GM23248 (cell line): ENCODE measurements at places on chromosomes 7 and 10. TPM values are rescaled to one million over a fixed set of nuclear protein-coding genes. Genes with fewer than 3 reads are reported as not detected.
A peak's percentile ranks its signal among the peaks of the same experiment; 100 is the strongest.

GRCh38 chr10:100020886-100021253 is 11.1 kb upstream of the DNMBP start:
- H3K36me3 ChIP-seq, result no peaks in the 10 kb centered on the region
- H3K27ac ChIP-seq, result no peak overlapping the region
- H3K27me3 ChIP-seq, result no peaks in the 10 kb centered on the region
- DNase-seq, result no peak
- H3K4me3 ChIP-seq, result no peak overlapping the region
- H3K4me1 ChIP-seq, result no peaks in the 10 kb centered on the region

DNA sequence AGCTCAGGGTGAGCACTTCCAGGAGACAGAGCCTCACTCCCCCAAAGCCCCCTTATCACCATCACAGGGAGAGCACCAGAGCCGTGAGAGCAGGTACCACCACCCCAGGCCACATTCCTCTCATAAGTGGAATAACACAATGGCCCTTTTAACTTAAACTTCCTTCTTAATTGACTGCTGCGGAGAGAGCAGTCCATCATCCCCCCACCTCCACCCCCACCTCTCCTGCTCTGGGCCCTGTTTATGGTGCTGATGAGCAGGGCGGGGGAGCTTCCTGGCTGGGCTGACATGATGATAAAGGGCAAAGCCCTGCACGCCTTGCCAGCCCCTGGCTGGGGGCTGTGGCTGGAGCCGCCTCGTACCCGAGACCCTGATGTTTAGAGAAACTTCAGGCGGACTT is 81.4 kb upstream of the PODXL start:
- H3K4me3 ChIP-seq, result no peak overlapping the region
- no peaks in the 10 kb centered on the region for H3K36me3 ChIP-seq
- H3K4me1 ChIP-seq, result peaks cover 32% of the 10 kb centered on the region
- DNase-seq, result no peak
- H3K27me3 ChIP-seq, result no peaks in the 10 kb centered on the region
- H3K27ac ChIP-seq, result no peak overlapping the region

DNA sequence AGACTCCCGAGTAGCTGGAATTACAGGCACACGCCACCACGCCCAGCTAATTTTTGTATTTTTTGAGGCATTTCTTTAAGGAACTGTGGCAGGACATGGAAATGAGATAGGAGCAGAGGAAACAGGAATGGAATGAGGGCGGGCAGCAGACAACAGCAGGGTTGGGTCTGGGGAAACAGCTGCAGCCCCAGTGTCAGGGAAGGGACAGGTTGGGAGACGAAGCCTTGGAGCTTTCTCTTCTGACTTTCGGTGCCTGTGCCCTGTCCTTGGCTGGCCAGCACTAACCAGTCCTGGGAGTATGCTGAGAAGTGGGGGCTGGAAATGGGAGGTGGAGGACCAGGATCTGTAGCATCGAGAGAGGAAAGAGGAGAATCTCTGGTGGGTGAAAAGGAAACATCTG is 47.4 kb downstream of the ATOH7 start:
- DNase-seq, result no peak
- no peak overlapping the region for H3K27ac ChIP-seq
- H3K4me1 ChIP-seq, result no peaks in the 10 kb centered on the region
- H3K36me3 ChIP-seq, result 0 out of 2 replicates have a peak, but pooled peaks cover 4% of the 10 kb centered on the region

GRCh38 chr10:133241501-133242205 is 4.0 kb downstream of the VENTX start:
- H3K4me1 ChIP-seq, result no peaks in the 10 kb centered on the region
- H3K36me3 ChIP-seq, result no peaks in the 10 kb centered on the region
- no peak for DNase-seq
- no peak overlapping the region for H3K27ac ChIP-seq
- H3K27me3 ChIP-seq, result peaks cover 54% of the 10 kb centered on the region

- no peaks in the 10 kb centered on the region for H3K36me3 ChIP-seq
- H3K4me3 ChIP-seq, result no peak overlapping the region
- no peaks in the 10 kb centered on the region for H3K27me3 ChIP-seq
- H3K4me1 ChIP-seq, result no peaks in the 10 kb centered on the region
- no peak for DNase-seq
- H3K27ac ChIP-seq, result no peak overlapping the region
Observed at GRCh38 chr10:71337219-71337701, 18.2 kb downstream of the SLC29A3 start.

DNA sequence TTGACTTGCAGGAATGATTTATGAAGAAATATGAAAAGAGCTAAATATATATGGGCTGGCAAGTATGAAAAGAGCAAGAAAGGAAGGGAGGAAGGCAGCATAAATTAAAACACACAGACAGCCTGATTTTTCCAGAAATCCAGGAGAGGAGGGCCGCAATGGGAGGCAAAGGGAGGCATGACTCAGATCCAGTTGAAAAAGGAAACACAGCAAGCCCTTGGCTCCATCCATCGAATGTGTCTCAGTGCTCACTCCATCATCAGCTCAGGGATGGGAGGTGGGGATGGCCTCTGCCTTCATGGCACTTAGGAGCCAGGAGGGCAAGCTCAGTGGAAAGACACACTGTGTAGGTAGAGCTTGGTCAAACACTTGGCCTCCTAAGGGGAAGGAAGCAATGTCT is 75.7 kb upstream of the PDZD8 start:
- no peak overlapping the region for H3K4me3 ChIP-seq
- no peak overlapping the region for H3K27ac ChIP-seq
- H3K36me3 ChIP-seq, result no peaks in the 10 kb centered on the region

DNA sequence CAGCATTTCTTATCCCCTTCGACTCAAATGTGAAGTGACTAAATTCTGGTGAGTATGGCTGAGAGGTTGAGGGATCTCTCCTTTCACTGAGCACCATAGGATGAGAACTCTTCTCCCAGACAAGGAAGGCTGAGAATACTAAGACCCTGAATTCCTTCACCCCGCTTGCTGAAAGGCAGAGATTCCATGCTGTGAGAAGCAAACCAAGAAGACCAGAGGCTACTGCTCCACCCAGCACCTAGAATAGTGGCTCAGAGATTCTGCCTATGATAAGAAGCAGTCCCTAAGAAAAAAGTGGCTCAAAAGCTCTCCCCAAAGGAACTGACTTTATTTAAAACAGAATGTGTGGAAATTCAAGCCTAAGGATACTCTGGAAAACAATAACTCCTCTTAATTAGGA is 26.7 kb upstream of the WNT2 start:
- peaks cover 19% of the 10 kb centered on the region; the same call in 1 of the 2 replicates for H3K27me3 ChIP-seq
- no peak for DNase-seq
- H3K27ac ChIP-seq, result no peak overlapping the region
- H3K4me3 ChIP-seq, result no peak overlapping the region

DNA sequence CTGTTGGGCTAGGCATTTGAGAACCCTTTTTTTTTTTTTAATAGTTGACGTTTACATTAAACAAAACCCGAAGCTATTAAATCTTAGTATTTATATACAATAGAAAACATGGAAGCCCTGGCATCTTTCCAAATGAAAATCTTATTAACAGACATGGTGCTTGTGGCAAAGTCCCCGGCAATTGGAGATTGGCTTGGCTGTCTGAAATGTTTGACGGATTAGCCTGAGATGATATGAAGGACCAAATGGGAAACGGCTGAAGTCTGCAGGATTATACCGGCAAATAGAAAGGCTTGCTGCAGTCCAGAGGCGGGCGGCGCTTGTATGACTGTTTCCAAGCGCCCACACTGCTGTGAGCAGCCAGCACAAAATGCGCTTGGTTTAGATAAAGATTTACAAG is 105.6 kb downstream of the BUB3 start:
- H3K27me3 ChIP-seq, result no peaks in the 10 kb centered on the region
- no peak overlapping the region for H3K4me3 ChIP-seq
- DNase-seq, result no peak
- no peaks in the 10 kb centered on the region for H3K36me3 ChIP-seq
- no peaks in the 10 kb centered on the region for H3K4me1 ChIP-seq
- no peak overlapping the region for H3K27ac ChIP-seq

- no peaks in the 10 kb centered on the region for H3K27me3 ChIP-seq
- no peaks in the 10 kb centered on the region for H3K4me1 ChIP-seq
- H3K4me3 ChIP-seq, result no peak overlapping the region
- H3K27ac ChIP-seq, result no peak overlapping the region
- no peak for DNase-seq
- H3K36me3 ChIP-seq, result no peaks in the 10 kb centered on the region
Observed at GRCh38 chr7:75815418-75816064, 1.9 kb upstream of the CCL24 start.

DNA sequence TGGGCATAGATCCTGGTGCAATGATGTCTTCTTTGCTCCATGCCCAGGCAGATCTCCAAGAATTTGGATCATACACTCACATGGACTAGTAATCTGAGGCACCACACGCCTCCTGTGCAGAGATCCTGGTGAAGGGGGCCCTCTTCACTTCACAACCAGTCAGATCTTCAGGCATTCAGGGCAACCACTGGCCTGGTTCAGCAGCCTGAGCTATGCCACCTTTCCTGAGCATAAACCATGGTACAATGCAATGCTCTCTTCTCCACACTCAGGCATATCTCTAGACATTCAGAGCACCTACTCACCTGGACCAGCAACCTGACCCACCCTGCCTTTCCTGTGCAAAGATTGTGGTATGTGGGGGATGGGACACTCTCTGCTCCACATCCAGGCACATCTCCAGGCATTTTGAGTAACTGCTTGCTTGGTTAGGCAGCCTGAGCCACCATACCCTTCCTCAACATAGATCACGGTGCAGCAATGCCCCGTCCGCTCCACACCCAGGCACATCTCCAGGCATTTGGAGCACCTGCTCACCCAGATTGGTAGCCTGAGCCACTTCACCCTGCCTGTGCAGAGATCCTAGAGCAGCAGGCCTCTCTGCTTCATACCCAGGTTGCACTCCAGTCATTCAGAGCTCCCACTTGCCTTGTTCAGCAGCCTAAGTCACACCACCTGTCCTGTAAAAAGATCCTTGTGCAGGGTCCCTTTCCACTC is 532.2 kb upstream of the STEAP1 start:
- no peaks in the 10 kb centered on the region for H3K36me3 ChIP-seq
- no peaks in the 10 kb centered on the region for H3K4me1 ChIP-seq

DNA sequence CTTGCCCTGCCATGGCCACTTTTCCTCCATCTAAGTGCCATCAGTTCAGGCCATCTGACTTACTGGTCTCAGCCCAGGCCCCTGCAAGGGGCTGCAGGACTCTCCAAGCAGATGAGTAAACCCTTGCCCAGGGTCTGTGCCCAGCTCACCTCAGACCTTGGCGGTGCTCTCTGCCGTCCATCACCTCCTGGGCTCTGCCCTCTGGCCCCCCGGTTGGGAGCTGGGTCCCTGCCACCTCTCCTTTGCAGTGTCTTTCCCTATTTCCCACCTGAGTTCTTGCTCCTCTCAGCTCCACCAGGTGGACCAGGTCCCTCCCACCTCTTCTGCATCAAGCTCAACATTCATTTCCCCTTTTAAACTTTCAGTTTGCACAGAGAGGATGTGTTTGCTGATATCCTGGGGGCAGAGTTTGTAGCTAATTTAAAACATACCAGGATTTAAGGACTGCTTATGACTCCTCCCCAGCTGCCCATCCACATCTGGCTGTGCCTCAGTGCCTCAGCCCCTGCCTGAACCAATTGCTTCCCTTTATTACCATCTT is 135.5 kb downstream of the SLIT1 start:
- no peak overlapping the region for H3K4me3 ChIP-seq
- H3K27ac ChIP-seq, result no peak overlapping the region
- H3K27me3 ChIP-seq, result peaks cover 15% of the 10 kb centered on the region
- no peaks in the 10 kb centered on the region for H3K4me1 ChIP-seq
- no peak for DNase-seq

DNA sequence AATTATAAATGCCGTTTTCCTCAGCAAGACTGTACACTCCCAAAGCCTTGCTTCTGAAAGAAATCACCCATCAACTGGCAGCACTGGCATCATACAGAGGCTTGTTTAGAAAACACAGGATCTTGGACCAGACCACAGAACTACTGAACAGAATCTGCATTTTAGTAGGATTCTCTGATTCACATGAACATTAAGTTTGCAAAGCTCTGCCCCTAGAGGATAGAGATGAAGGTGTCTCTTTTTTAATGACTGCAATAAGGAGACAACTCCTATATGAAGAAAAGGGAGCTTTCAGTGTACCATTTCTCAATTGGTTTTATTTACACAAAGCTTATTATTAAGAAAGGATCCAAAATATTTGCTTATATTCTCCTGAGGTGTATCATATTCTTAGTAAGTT is 172.7 kb downstream of the AGMO start:
- no peaks in the 10 kb centered on the region for H3K4me1 ChIP-seq
- DNase-seq, result peak; percentile 2
- no peak overlapping the region for H3K27ac ChIP-seq
- H3K4me3 ChIP-seq, result no peak overlapping the region

- DNase-seq, result no peak
- H3K27ac ChIP-seq, result no peak overlapping the region
- H3K4me3 ChIP-seq, result no peak overlapping the region
- H3K36me3 ChIP-seq, result no peaks in the 10 kb centered on the region
Observed at GRCh38 chr7:38834357-38834756, 74.6 kb downstream of the VPS41 start.

GRCh38 chr10:79344502-79345195 is 2.6 kb upstream of the PPIF start:
- H3K27me3 ChIP-seq, result no peaks in the 10 kb centered on the region
- peaks cover 15% of the 10 kb centered on the region for H3K4me1 ChIP-seq
- H3K36me3 ChIP-seq, result 0 out of 2 replicates have a peak, but pooled peaks cover 8% of the 10 kb centered on the region
- no peak overlapping the region for H3K27ac ChIP-seq
- no peak for DNase-seq

- peak; percentile 4 for DNase-seq
- H3K27ac ChIP-seq, result no peak overlapping the region
- H3K4me1 ChIP-seq, result 0 out of 2 replicates have a peak, but pooled peaks cover 5% of the 10 kb centered on the region
- H3K36me3 ChIP-seq, result peaks cover 10% of the 10 kb centered on the region; the same call in 1 of the 2 replicates
- no peak overlapping the region for H3K4me3 ChIP-seq
- H3K27me3 ChIP-seq, result no peaks in the 10 kb centered on the region
Observed at GRCh38 chr10:21649454-21649872, 115.4 kb downstream of the MLLT10 start.

DNA sequence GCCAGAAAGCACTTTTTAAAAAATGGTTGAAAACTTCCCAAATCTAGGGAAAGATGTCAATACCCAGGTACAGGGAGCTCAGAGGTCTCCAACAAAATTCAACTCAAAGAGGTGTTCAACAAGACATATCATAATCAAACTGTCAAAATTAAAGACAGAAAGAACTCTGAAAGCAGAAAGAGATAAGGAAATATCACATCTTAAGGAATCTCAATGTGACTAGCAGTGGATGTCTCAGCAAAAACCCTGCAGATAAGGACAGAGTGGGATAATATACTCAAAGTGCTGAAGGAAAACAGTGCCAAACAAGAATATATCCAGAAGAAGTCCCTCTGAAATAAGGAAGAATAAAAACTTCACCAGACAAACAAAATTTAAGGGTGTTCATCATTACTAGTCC is 13.0 kb upstream of the GSTK1 start:
- H3K4me3 ChIP-seq, result no peak overlapping the region
- H3K4me1 ChIP-seq, result 0 out of 2 replicates have a peak, but pooled peaks cover 3% of the 10 kb centered on the region
- no peak for DNase-seq
- no peaks in the 10 kb centered on the region for H3K36me3 ChIP-seq

The GDF2 gene
- not detected in 2 replicates for polyA plus RNA-seq

The WDR86 gene
- polyA plus RNA-seq, result not detected in 2 replicates

The NPVF gene
- not detected in 2 replicates for polyA plus RNA-seq

The LRRD1 gene
- polyA plus RNA-seq, result not detected in 2 replicates

The LRMDA gene
- polyA plus RNA-seq, result 2.1 and 2.6 TPM in 2 replicates

The COBL gene
- polyA plus RNA-seq, result not detected in 2 replicates
